ENCODE measurements at places on chromosomes 5 and 9. TPM values are rescaled to one million over a fixed set of nuclear protein-coding genes. Genes with fewer than 3 reads are reported as not detected.

GRCh38 chr5:142388696-142389095, 63.9 kb upstream of the SPRY4 start:
- no peak for DNase-seq

PCDHGC5 gene
- 2.9 TPM for total RNA-seq

GRCh38 chr5:118195211-118195610, 793.1 kb downstream of the DTWD2 start:
- no peak for DNase-seq

GRCh38 chr5:38622723-38623129, 66.3 kb upstream of the LIFR start:
- no peak for DNase-seq

ACTL7B gene
- total RNA-seq = not detected

DNA sequence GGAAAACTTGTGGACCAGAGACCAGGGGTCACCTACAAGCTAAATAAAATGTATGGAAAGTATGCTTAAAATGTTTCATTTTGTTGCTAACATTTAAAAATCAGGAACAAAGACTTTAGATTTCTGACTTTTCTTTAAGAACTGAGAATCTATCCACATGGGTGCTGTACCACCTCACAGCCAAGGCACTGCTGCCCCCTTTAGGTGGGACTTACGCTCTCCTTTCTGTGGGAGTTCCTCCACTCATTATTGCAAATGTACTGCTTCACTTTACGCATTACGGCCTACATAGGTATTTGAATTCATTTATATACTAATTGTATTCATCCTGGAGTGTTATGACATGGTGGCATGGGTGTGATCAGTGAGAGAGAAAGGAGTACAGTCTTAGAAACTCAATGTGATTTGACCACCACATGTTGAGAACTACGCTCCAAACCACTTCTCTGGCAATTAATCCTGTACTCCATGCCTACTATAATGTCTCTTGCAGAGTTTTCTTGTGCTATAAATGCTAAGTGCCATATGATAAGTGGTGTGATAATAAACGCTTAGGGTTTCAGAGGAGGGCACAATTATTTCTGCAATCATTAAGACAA, 24.7 kb upstream of the CETN3 start:
- DNase-seq = no peak

Measured in skin of body (tissue), 3 donors.